Dermis microvascular lymphatic vessel endothelial cell (primary cell): ENCODE measurements at places on chromosomes 5 and 9.

DNA sequence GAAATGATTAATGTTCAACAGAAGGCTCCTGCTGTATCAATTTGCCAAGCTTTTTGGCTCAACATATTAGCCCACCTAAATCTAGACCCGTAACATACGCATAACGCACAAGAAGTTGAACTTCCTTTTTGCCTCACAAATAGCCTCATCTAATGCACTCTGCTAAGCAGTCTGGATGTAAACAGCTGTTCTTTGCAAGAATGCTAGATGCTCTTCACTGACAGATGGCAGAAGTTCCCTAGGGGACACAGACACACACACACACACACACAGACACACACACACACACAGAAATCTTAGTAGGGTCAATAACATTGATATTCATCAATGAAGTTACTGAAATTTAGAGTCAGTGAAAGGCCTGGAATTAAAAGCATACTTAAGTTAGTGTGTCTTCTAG lies 13.2 kb upstream of the PCA3 start:
- DNase-seq: no peak

- no peak for DNase-seq
Measured at GRCh38 chr9:13860019-13860418, 453.9 kb downstream of the NFIB start.

GRCh38 chr5:167814040-167814439 lies 477.4 kb upstream of the WWC1 start:
- no peak for DNase-seq

DNA sequence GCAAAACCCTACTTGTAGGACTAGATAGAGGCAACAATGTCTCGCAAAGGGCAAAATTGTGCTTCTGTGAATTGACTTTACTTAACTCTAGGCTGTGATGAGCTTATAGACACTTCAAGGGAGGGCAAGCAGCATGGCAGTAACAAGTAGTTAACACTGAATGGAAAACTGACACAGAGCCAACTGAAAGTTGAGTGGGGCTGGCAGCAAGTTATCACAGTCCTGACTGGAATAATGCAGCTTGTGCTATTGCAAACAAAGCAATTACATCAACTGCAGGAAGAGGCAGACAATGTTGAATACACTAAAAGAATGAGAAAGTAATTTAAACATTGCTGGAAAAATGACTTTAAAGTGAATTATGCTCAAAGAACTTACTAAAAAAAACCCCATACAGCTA lies 62.2 kb downstream of the RNF38 start:
- peak; percentile 82 for DNase-seq

- no peak for DNase-seq
Measured at GRCh38 chr5:62581836-62582597, 3.4 kb downstream of the LRRC70 start.

DNA sequence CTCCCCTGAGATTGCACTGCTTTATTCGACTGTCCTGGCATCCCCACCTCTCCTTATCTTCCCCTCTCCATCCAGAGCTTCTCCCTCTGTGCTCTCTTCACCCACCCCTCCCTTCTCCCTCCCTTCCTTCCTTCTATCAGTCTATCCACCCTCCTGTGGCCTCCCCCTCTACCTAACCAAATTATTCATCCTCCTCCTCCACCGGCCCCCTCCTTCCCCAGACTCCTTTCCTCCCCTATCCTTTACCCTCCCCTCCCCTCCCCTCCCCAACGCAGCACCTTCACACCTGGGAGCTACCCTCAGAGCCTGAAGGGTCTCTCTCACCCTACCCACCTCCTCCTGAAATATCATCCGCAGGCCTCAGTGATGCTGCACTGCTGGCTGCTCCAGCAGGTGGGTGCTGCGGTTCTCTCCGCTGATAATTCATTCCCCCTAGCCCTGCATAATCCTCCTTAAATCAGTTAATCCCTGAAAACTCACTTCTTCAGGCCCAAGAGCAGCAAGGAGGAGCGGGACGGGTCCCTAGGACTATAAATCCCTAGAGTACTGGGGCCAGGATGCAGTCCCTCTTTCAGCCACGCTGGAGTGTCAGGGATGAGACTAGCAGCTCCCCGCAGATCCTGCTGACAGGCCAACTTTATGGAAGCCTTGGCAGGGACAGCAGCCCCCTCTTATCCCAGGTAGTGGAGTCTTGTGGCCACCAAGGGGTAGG lies 97.8 kb downstream of the PCDH1 start:
- DNase-seq: no peak

DNA sequence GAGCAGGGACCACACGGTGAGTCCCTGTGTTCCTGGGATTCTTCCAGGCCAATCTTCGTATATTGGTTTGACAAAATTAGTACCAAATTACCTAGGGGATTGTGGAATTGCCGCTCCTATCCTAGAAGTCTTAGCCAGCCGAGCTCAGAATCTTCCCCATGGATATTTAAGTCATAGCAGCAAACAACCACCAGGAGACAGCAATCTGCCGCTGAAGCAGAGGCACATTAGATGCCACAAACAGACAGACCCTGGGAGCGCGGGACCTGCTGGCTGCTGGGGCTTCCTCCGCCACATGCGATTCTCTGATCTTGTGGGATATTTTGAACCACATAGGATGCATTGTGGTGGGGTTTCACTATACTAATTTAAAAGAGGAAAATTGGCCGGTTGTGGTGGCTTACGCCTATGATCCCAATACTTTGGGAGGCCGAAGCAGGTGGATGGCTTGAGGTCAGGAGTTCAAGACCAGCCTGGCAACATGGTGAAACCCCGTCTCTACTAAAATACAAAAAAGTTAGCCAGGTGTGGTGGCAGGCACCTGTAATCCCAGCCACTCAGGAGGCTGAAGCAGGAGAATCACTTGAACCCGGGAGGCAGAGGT lies 31.7 kb upstream of the ZBTB43 start:
- no peak for DNase-seq

DNA sequence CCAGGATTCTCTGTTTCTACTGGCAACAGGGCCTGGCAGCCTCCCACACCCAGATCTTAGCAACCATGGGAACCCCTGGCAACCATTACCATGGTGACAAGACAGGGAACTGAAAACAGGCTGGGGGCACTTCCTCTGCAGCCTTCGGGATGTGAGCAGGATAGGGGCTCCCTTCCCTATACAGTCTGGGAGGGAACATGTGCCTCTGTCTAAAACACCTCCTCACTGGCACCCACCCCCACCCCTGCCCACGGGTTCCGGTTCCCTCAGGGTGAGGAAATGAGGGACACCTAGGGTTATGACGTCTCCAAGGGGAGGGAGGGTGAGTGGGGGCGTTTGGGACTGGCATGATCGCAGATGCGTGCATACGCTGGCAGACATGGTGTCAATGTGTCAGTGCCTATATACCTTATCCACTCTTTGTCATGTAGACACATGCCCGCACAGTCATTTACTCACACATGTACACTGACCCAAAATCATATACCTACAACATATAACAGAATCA lies 3.0 kb upstream of the DNAJB5 start:
- DNase-seq: no peak

- peak; percentile 19 for DNase-seq
Measured at GRCh38 chr9:69671311-69671878, 776 bp downstream of the APBA1 start.

DNA sequence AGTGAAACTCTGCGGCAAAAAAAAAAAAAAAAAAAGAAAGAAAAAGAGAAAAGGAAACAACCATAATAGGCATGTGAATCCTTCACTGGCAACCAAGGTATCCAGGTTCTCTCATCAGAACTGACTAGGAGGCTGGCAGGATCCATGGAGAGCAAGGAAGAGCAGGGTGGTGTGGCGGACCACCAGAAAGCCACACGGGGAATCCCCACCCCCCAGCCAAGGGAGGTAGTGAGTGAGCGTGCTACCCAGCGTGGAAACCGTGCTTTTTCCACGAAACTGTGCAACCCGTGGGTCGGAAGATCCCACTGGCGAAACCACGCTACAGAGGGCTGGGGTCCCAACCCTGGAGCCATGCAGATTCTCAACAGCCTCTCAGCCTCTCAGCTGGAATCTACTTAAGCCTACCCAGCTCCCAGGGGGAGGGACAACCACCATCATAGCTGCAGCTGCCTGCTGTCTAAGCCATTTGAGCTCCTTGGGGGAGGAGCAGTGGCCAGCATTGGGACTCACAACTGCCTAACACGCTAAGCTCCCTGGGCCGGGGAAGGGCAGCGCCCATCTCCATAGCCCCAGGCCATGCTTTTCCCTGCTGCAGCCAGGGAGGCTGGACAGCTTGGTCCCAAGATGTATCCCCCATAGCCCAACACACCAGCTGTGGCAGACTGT lies 91.6 kb downstream of the PRELID2 start:
- DNase-seq: no peak

DNA sequence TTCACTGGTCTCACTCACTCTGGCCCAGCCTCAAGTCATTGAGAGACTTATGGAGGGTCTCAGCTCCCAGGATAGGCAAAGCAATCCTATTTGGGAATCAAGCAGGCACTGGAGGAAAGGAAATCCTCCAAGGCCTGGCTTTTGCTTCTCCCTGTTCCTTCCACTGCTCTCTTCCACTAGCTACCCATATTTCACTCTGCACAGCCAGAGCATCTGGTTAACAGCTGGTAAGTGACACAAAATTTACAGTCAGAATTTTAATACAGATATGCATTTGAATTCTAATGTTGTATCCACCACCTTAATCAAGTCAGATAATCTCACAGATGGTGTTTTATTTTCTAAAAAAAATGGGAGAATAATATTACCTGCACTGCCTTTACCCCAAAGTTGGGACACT lies 868 bp upstream of the C1QTNF2 start:
- no peak for DNase-seq

GRCh38 chr5:131461742-131462141 lies 173.3 kb downstream of the RAPGEF6 start:
- DNase-seq: no peak

GRCh38 chr5:68454766-68455165 lies 239.2 kb downstream of the PIK3R1 start:
- DNase-seq: no peak

- no peak for DNase-seq
Measured at GRCh38 chr9:108836781-108837180, 19.0 kb downstream of the ACTL7B start.

DNA sequence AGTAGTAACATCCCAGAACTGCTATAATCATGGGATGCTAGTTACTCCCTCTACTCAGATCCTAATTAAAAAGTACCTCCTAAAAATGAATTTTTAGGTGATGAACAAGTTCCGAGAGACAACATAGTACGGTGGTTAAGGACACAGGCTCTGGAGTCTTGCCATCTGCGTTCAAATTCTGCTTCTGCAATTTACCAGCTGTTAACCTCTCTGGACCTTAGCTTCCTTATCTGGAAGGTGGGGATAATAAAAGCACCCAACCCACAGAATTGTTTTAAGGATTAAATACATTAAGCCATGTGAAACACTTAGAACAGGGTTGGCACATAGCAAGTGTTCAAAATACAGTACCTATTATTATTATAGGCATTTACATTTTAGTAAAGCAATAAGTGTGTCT lies 77.5 kb upstream of the XPA start:
- DNase-seq: no peak
